ENCODE measurements at places on chromosomes 5 and 9. TPM values are rescaled to one million over a fixed set of nuclear protein-coding genes. Genes with fewer than 3 reads are reported as not detected.

DNA sequence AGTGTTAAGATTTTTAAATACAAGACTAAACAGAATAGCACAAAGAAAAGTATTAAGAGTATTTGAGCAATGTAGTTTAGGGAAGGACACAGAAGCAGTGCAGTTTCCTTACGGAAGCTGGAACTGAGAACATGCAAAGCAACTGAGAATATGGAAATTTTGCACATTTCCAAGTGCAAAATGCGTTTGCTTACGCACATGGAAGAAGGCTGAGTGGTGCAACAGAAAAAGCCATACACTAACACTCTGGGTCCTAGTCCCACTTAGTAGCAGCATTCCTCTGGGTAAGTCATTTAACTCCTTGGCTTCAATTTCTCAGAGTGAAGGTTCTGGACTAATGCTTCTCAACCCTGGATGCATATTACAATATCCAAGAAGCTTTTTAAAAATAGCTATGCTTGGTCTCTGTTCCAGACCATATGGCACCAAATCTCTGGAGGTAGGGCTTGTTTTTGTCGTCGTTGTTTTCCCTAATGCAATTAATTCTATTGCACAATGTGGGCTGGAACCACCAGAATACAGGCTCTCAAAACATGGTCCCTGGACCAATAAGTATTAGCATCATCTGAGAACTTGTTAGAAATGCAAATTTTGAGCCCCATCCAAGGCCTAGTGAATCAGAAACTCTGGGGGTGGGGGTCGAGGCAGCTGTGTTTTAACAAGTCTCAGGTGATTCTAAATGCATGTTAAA, 65.2 kb upstream of the DEPDC1B start:
- no peak for DNase-seq

DNA sequence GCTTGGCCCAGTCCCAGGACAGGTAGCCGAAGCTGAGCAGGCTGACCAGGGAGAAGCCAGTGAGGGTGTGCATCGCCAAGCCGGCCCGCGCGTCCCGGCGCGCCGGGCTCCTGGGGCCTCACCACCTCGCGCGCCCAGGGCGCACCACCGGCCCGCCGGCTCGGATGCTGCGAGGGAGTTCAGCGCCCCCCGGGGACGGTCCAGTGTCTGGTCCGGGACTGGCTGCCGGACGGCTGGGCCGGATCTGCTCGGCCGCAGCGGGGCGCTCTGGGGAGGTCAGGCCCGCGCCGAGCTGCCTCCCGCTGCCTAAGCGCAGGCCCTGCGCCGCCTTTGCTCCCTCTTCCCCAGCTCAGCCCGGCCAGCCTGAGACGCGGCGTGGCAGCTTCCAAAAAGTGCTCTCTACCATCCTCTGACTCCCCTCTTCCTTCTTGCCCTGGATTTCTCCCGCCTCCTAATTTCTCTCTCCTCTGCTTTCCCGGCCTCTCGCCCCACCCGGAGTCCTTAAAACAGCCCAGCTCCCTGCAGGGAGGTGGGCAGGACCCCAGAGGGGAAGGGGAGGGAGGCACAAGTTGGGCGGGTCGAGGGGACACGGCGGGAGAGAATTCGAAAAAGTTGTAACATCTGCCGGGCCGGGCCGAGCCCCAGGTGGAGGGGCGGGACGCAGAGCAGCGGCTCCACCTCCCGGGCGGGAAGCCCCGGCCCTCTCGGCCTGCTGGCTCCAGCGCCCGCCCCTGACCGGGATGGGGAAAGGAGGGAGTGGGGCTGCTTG, at the start of gene ARSI:
TSS of gene ARSI (minus strand) at position 605 of the 769 bp plus-strand sequence. CDS start at position 73, 532 bp downstream.
- no peak for DNase-seq

GRCh38 chr9:76603448-76603895, 144.5 kb downstream of the GCNT1 start:
- DNase-seq = no peak

DNA sequence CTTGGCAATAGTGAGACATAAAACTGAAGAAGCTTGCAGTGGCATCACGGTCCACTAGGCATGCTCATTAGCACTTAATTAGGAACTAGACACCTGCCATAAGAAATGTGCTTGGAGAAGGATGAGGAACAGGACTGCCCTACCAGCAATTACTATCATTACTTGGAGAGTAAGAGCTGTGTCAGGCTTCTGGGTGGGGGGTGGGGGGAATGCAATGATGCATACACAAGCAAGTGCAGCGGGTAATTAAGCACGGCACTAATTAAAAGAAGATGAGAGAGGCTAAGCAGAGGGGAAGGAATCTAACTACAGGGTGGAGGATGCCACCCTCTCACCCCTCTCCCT, 53.1 kb downstream of the TLE1 start:
- no peak for DNase-seq

The DNM1 gene
- polyA plus RNA-seq = 53.3 TPM

The CDKN2A gene
- 0.30 TPM for polyA plus RNA-seq
